ENCODE measurements at places on chromosomes 5 and 9. TPM values are rescaled to one million over a fixed set of nuclear protein-coding genes. Genes with fewer than 3 reads are reported as not detected.

DAPK1 gene
- 19.8 TPM for total RNA-seq

HK3 gene
- 0.03 TPM for total RNA-seq

PALM2AKAP2 gene
- 0.06 TPM for total RNA-seq

FOXD4L3 gene
- 0.18 TPM for total RNA-seq

UBE2QL1 gene
- total RNA-seq: 0.14 TPM

IFNA21 gene
- total RNA-seq: not detected

LHFPL2 gene
- 55.3 TPM for total RNA-seq

GABRA1 gene
- total RNA-seq: not detected

SLC4A9 gene
- total RNA-seq: not detected

CDO1 gene
- not detected for total RNA-seq

GTF2H2 gene
- 9.9 TPM for total RNA-seq

IRX1 gene
- not detected for total RNA-seq

NRG2 gene
- 2.0 TPM for total RNA-seq

CARD9 gene
- total RNA-seq: 0.53 TPM

MYMK gene
- not detected for total RNA-seq

MAMDC2 gene
- total RNA-seq: 0.29 TPM

GCNT1 gene
- total RNA-seq: 3.0 TPM

TLX3 gene
- total RNA-seq: not detected

SLC36A3 gene
- total RNA-seq: not detected

IFNK gene
- not detected for total RNA-seq
